Activated CD8-positive, alpha-beta memory T cell treated with anti-CD3 and anti-CD28 coated beads for 48 hours (primary cell): ENCODE measurements at places on chromosomes 7 and 10.

- no peak for DNase-seq
Observed at GRCh38 chr7:73828972-73829371, 1.8 kb upstream of the CLDN4 start.

DNA sequence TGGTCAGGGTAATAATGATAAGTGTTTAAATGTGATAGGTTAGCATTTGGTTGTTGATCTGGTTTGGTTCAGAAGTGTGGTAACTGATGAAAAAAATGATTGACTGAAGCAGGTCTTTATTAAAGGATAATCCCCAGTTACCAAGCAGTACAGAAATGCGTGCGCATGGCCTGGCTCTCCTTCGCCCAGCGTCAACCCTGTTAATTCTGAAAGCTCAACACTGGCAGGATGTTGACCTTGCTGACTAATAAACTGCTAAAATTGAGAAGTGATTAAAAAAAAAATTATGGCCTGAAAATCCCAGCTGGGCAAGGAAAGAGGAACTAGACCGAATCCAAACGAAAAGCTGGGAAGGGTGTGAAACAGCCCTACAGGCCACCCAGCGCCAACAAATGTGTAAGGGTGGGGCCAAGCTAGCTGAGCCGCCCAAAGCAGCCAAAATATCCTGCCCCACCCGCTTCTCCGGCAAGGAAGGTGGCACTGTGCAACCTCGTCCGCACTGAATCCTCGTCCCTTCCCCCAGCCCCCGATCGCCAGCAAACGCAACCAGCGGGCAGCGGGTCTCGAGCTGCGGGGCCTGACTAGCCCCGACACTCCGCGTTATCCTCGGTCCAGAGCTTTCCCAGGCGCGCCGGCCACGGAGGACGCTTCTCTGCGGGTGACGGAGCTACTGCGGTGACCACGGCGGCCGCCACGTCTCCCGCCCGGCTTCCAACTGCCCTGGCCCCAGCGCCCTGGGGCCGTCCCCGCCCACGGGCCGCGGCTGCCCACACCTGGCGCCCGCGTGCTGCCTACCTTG, 561 bp downstream of the SHTN1 start:
- no peak for DNase-seq

GRCh38 chr7:157292770-157293412, 43.9 kb upstream of the DNAJB6 start:
- no peak for DNase-seq

DNA sequence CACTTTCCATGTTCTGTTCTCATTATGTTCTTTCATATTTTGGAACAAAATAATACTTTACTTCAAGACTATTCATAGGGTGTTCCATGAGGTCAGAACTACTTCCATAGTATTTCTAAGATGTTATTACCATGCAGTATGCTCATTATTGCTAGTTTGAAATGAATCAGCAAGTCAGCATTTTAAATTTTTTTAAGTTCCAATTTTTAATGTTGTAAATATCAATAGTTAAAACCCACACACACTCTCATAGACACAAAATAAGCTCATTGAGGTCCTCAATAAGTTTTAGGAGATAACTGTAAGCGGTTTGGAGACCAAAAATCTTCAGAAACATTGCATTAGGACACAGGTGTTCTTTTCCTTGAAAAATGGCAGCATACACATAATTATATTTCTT, 550.7 kb downstream of the AUTS2 start:
- no peak for DNase-seq

DNA sequence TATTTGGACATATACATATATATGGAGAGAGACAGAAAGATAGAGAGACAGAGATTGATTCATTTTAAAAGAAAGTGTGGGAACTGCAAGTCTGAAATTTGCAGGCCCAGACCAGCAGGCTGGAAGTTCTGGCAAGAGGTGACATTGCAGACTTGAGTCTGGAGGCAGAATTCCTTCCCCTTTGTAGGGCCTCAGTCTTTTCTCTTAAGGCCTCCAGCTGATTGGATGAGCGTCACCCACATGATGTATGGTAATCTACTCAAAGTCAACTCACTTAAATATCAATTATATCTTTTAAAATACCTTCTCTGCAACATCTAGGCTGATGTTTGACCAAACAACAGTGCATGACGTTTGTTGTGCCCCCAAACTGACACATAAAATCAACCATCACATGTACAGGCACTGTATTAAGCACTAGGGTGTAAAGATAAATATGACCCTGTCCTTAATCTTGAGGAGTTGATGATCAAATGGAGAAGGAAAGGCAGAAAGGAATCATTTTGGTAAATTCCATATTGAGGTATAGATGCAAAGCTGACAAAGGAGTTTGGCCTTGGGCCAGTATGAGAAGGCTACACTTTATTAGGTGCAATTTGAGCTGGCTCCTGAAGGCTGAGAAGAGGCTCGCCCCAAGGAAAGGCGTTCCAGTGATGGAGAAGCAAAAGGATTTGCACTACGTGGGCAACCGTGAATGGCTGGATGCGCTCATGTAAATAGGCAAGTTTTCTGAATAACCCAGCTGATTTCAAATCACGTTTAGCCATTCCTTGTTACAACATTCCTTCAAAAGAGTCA, 52.6 kb downstream of the BPGM start:
- no peak for DNase-seq

- no peak for DNase-seq
Observed at GRCh38 chr7:127207230-127207629, 45.5 kb downstream of the GRM8 start.

- DNase-seq = no peak
Observed at GRCh38 chr10:34507217-34507616, 307.9 kb downstream of the PARD3 start.

- DNase-seq = no peak
Observed at GRCh38 chr7:2510909-2511768, 8.4 kb upstream of the LFNG start.

DNA sequence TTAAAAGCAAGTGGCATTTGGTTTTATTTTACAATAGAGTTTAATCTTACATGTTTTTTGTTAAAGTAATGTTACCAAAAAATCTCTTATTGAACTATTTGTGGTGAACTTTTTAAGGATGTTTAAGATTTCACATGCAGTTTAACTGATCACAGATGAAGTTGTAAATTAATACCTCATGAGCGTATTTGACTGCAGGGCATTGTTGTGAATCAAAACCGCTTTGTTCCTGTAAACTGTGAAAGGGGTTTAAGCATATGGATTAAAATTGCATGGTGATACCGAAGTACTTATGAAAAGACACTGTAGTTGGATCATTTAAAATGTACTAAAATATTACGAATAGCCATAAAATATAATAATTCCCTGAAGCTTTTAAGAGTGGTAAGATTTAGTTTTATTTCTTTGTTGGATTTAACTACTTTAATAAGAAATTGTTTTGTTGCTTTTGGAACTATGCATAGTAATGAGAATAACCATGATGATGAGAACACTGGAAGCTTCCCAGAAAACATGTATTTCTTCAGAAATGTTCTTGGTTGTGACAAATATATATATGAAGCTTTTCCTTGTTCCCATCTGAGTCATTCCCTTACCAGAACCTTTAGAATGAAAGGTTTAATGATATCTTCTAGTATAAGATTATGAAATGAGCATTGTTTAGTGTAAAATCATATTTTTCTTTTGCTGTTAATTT, 131.3 kb downstream of the ADK start:
- DNase-seq = no peak

GRCh38 chr10:24501056-24501711, 222.5 kb downstream of the ARHGAP21 start:
- no peak for DNase-seq

GRCh38 chr10:55287346-55287745, 486.3 kb upstream of the PCDH15 start:
- no peak for DNase-seq

DNA sequence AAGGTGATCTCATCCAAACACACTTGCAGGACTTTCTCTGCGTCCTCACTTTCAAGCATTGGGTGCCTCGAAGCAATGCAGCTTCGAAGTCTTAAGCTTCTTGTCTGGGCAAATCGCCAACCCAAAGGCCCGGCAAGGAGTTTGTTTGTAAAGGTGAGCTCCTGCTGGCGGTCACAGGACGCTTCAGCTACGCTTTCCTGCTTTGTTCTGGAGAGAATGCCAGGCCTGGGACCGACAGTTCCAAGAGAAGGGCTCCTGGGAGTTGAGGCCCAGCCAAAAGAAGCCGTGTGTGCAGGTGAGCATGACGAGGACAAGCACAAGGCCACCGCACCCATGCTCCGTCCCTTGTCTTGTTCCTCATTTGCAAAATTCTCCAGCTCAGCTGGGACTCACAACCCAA, 106.6 kb upstream of the DOCK1 start:
- DNase-seq = no peak

GRCh38 chr10:36531621-36532020, 593.8 kb upstream of the ANKRD30A start:
- no peak for DNase-seq

GRCh38 chr7:75734586-75735458, 3.9 kb downstream of the HIP1 start:
- DNase-seq = no peak

DNA sequence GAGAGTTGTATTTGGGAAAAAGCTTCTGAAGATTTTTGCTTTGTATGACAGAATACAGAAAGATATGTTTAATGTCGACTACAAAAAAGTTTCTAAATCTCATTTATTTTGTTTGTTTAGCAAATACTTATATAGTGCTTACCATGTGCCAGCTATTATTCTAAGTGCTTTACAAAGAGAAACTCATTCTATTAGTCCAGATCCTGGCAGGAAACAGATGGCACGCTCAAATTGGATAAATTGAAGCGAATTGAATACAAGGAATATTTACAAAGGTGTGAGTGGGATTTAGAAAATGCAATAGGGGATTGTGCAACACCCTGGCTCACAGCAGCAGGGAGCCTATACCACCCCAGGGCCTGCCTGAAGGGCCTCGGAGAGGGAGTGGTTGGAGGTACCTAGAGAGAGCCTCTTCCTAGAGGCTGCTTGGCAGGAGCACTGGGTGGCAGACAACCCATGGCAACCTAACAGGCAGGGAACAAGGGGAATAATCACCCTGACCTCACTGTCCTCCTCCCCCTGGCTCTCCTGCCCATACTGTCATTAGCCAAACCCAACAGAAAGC, 27.6 kb upstream of the FAM204A start:
- no peak for DNase-seq

DNA sequence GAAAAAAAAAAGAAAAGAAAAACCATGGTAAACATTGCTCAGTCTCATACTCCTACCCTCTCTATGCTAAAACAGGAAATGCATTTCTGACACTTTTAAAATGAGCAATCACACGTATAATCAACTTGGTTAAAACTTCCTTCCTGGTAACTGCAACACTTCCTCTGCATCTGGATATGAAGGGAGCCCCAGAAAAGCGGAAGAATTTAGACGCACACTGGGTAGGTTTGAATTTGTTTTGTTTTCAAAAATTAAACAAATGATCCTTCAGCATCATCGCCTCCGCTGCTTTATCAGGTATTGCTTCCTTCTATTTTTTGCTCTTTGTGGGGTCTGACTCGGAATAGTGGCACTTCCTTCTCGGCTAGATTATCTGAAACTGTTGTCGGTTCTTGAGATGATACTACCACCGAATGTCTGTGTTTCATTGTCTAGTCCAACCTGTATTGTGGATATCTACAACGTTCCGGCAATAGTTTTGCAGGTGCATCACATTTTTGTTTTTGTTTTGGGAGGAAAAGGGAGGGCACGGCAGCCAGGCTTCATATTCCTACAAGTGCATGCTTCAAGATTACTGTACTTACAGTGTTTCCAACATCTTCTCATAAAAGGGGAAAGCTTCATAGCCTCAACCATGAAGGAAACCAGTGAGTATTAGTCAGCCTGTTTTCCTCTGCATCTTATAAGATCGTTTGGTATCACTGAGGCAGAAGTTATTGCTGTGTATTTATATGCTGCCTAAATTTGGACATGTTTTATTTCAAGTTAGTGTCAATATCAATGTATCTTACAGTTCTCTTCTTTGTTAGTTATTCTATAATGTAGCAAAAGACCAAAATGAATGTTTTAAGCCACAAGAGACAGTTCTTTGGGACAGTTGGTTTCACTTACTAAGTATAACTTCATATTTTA, at the start of gene PIK3CG:
PIK3CG (plus strand) TSS at position 153 of the 912 bp plus-strand sequence. CDS start 2,280 bp downstream, outside the sequence.
- DNase-seq = no peak

DNA sequence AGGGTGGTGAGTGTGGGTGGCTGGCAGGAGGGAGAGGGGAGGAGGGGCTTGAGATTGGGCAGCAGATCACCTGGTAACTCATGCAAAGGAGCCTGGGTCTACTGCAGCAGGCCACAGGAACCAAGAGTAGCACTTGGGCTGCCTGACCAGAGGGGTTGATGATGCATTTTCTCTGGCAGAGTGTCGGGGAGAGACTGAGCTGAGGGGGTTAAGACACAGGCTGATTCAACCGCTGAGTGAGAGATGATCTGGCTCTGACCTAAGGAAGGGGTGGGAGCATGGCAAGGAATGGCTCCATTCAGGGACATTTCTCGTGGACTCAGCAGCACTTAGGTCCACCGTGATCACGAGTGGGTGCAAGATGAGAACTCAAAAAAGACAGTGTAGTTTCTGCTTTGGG, 115.5 kb upstream of the STK17A start:
- DNase-seq = no peak

DNA sequence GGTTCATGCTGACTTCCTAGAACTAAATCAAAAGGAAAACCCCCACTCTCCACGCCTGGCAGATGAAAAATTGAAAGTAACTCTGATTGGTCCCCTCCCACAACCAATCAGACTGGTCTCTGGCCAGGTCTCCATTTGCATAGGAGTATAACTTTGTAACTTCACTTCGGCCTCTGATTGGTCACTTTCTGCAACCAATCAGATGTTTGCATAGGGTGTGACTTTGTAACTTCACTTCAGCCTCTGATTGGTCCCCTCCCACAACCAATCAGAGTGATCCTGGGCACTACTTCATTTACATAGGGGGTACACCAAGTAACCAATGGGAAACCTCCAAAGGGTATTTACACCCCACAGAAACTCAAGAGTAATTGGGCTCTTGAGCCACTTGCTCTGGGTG, 306.6 kb upstream of the PFKP start:
- DNase-seq = no peak

DNA sequence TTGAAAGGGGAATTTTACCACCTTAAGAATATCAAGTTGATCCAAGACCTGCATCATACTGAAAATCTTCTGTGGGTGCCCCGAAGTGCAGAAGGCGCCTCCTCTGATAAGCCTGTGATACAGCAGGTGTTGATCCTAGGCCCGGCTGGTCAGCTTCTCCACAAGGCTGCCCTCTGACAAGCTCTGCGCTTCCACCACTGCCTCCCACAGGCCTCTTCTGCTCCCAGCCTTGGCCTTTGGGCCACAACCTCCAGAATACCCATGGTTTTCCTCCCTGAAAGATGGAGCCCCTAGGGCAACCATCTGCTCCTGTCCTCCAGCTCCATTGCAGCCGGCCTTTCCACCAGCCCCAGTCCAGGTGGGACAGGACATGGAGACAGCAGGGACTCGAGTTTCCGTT, 5.6 kb upstream of the OGDHL start:
- no peak for DNase-seq
